ENCODE measurements at places on chromosomes 5 and 9.

GRCh38 chr9:3888497-3888858 is 362.7 kb upstream of the RFX3 start:
- DNase-seq, result no peak

DNA sequence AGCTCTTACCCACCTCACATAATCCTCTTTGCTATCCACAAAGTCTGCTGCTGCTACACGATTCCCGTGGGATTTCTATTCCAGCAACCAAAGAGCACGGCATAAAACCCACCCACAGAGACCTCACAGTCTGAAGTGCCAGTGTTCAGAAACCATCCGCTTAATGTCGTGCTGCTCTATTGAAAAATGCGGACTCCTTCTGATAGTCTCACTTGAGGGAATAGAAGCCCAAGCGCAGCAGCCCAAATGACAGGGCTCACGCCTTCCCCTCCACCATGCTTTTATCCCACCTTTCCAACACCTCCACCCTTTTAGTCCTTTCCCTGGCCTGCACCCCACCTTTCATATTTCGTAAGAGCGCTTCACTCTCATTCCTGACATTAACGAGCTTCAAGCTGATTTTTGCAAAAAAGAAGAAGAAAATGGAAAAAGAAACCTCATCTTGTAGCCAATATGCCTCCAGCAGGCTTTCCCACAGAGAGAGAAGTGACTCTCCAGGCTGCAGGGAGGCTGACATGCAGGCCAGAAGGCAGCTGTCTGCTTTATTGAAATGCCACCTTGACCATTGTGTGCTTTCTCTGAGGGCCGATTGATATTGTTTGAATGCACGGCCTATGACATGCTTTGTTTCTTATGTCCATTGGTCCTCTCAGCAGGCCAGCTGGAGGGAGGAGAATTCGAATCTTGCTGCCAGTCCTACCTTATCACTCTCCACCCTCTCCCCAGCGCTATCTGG is 70.6 kb upstream of the PCSK1 start:
- DNase-seq, result no peak

DNA sequence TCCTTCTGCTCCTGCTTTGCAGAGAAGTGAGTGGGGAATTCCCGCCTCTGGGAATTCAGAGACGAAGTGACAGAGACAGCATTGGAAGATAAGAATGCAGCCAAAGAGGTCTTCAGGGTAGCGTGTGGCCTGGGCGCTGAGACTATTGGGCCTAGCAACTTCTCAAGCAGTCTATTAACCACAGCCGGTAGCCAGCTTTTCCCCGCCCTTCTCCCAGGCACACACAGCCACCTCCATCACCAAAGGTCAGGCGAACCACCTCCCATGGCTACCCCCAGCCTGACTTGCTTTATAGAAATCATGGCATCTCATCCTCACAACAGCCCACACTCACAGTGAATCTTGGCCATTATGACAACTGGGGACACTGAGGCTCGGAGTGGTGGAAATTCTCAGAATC is 124.2 kb downstream of the KCNIP1 start:
- no peak for DNase-seq

DNA sequence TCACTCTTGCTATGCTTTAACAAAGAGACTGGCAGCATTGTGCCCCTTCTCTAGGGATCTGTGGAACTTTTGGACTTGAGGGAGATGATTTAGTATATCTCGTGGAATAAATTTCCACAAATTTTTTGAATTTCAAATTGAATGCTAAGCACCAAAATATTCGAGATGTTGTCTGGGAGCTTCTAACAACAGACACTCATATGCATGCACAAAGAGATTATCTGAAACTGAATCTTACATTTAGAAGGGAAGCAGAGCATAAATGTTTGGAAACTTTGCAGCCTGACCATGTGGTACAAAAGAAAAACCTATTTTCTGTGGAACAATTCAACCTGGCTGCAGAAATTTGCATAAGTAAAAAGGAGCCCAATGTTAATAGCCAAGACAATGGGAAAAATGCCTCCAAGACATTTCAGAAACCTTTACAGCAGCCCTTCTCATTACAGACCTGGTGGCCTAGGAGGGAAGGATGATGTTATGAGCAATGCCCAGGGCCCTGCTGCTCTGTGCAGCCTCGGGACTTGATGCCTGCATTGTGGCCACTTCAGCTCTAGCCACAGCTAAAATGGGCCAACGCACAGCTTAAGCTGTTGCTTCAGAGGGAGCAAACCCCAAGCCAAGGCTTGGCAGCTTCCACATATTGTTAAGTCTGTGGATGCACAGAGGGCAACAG is 285.8 kb upstream of the FAM174A start:
- no peak for DNase-seq

DNA sequence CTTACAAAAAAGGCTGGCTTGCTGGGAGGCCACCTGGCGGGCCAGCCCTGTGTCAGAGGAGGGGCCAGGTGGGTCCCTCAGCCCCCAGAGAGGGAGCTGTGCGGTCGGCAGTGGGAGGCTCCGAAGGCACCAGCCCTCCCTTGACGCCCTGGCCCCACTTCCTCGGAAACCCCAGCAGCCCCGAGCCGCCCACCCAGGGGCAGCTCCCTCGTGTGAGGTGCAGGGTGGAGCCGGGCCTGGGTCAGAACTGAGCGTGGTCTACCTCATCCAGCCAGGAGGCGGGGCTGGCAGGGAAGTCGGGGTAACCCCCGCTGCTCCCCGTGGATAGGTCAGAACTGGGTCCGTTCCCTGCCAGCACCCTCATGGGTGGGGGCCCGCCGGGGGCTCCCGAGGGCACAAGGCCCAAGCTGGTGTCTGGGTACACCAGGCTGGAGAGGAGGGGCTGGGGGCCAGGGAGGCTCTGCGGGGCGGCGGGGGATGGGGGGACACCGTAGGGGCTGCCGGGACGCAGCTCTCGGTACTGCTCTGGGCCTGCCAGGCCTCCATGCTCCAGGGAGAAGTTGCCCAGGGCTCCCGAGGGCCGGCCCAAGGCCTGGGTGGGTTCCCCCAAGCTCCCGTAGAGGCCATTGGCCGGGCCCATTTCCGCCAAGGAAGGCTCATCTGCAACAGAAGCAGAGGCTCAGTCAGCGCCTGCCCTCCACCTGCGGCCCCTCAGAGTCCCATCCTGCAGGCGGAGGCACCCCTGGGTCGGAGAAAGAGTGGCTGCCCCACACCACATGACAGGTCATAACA is 7.6 kb downstream of the LHX3 start:
- DNase-seq, result no peak

DNA sequence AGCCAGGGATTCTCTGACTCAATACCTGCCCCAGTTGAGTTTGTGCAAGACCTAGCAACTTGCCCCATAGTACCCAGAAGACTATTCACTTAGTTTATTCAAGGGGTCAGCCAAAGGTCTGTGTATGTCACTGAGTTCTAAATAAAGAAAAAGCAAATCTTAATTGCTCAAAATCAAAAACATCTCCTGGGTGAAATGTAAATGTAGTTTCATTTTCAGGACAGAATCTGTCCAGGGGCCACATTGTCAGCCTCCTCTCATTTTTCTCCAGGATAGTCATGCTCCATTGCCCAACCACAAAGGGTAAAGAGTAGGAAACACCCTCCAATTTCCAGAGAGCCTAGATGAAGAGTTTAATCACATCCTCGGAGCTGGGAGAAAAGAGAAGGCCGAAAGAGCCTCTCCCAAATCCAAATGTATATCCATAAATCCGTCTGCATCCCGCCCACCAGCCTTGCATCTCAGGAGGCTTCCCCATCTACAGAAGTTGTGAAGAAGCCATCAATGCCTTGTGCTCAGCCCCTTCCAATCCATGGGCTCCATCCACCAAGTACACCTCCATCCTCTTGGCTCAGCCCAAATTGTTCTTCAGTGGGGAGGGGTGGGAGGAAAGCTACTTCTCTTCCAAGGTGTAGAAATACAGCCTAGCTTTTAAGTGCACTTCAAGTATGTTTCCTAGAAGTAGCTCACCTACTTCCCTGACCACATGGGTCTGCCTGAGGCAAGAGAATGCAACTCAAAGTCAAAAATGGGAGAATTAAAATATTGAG is 26.9 kb downstream of the ADAM19 start:
- DNase-seq, result peak; percentile 88

DNA sequence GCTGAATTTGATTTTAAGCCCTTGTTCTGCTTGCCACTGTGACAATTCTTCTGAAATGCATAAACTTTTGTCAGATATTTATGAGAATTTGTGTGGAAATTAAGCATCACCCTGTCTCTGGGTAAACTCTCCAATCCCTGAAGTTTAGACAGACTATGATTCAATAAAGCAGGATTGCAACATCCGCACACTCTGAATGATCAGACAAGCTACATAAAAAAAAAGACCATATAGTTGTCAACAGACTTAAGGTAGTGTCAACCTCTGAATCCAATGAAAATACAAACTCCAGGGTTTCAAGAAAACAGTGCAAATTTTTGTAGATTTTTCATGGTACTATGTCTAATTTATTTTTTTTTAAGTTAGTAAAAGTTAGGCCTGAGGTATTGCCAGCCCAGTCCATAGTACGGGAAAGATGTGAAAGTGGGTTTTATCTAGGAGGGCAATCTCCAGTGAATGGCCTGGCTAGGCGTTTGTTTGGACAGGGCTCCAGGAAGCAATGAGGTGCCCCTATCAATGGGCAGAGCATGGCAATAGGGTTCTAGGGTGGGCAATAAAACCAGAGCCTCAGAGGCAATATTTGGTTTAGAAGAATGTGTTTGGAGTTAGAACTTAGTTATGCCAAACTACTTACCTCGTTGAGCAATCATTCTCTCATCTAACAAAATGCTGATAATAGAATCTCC is 762.6 kb upstream of the SEMA6A start:
- no peak for DNase-seq

DNA sequence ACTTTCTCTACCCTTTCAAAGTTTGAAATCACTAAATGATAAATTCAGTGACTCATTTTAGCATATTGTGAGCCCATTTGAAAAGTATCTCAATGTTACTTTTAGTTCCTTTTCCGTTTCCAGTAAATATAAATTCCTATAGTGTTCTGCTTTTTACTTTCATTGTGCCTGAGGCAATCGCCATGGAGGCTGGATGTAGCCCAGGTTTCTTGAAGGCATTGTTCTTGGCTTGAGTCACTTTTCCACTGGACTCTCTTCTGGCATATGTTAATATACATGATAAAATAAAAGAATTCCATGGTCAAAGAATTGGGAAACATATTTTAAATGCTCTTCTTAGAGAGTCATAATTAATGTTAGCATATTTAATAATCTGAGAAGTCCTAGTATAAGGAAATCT is 327.0 kb downstream of the IZUMO3 start:
- no peak for DNase-seq

DNA sequence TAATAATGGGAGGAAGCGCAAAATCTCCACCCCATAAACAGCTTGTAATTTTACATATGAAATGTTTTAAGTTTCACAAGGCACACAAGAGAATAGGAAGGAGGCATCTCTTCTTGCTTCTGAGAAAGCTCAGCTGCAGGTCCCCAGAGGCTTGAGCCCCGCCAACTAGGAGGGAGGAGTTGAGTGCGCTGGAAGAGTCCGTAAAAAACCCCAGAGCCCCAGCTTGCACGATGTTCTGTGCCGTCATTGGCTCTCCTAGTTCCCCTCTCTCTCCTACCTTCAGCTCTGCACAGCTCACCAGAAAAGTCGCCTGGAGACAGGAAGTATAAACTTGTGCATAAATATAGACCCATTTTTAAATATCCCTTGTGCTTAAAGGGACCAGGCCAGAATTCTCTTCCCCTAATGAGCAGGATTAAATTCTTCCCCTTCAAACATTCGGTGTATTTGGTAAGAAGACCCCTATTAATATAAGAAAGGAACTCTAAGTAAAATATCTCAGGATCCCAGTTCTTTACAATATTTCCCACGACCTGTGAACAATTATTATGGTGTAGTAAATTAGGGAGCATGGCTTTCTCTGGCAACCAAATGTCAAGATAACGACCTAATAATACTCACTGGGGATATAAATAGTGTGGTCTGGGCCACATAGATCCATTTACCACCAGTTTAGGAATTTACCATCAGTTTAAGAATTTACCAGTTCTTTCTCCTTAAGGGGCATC is 13.7 kb downstream of the GLRX start:
- peak; percentile 65 for DNase-seq

DNA sequence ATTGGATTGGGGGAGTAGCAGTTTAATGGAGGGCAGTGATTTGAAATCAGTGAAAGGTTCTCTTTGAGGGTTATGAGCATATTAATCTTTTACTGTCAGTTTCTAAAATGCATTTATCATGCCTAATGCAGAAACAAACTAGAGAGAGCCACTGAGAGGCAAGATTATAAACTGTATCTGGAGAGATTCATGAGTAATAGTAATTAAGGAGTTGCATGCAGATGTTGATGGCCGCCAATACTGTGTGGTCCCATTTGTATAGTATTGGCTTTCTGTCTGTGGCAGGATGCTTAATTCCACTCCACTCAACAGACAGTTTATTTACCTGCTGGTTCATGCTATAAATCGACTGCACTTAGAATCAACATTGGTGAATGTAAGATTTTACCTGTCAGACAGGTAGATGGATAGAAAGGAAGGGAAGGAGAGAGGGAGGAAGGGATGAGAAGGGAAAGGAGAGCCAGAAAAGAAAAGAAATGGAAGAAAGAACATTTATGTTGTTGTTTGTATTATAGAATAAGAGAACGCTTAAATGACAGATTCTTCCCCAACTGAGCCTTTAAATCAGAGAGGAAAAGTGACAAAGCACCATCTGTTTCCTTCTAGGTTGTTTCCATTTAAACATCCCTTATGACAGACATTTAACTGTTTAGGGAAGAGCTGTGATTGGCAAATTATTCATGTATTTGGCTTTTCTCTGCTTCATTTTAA is 146.5 kb downstream of the PAM start:
- no peak for DNase-seq

GRCh38 chr5:93273176-93273575 is 307.8 kb downstream of the NR2F1-AS1 start:
- peak; percentile 50 for DNase-seq

GRCh38 chr5:133652951-133653759 is 40.8 kb upstream of the FSTL4 start:
- DNase-seq, result no peak

GRCh38 chr9:6673326-6674025 is 27.9 kb upstream of the GLDC start:
- no peak for DNase-seq

GRCh38 chr5:158384535-158385481 is 525.9 kb upstream of the CLINT1 start:
- DNase-seq, result peak; percentile 80

DNA sequence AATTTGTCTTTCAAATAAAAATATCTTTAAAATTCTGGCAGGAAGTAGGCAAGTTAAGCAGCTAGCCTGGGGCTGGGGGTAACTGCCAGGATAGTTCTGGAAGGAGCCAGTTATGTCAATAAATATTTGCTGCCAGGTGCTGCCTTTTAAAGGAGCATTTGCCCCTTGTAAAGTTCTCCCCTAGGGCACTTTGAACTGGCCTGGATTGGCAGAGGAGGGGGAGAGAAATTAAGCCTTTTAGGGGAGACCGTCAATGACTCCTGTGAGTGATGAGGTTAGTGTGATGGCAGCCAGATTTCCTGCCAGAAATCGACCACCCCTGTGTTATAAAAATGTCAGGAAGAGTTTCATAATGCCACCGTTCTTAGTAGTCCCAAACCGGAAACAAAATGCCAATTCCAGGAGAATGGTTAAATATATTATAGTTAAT is 89.8 kb upstream of the ELL2 start:
- DNase-seq, result no peak

DNA sequence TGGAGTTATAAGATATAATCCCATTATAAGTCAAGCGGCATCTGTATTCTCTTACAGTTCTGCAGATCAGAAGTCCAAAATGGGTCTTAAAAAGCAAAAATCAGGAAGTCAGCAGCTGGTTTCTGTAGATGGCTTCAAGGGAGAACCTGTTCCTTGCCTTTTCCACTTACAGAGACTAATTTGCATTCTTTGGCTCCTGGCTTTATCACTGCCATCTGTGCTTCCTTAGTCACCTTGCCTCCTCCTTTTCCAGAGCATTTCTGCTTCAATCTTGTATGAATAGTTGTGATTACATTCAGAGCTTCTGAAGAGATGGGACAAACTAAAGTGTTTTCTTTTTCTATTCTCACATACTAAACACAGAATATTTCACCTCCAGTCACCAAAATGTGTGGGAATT is 647.3 kb upstream of the GRAMD2B start:
- DNase-seq, result no peak
